ENCODE measurements at places on chromosomes 13 and 19.

- DNase-seq, result no peak
These were observed 93.4 kb upstream of the SLITRK1 start for GRCh38 chr13:83975655-83976165.

- DNase-seq, result no peak
These were observed at the start of gene CYP2S1 for GRCh38 chr19:41192574-41193429. Gene CYP2S1 (plus strand): TSS chr19:41193219. CDS start chr19:41193265, 46 bp downstream.

DNA sequence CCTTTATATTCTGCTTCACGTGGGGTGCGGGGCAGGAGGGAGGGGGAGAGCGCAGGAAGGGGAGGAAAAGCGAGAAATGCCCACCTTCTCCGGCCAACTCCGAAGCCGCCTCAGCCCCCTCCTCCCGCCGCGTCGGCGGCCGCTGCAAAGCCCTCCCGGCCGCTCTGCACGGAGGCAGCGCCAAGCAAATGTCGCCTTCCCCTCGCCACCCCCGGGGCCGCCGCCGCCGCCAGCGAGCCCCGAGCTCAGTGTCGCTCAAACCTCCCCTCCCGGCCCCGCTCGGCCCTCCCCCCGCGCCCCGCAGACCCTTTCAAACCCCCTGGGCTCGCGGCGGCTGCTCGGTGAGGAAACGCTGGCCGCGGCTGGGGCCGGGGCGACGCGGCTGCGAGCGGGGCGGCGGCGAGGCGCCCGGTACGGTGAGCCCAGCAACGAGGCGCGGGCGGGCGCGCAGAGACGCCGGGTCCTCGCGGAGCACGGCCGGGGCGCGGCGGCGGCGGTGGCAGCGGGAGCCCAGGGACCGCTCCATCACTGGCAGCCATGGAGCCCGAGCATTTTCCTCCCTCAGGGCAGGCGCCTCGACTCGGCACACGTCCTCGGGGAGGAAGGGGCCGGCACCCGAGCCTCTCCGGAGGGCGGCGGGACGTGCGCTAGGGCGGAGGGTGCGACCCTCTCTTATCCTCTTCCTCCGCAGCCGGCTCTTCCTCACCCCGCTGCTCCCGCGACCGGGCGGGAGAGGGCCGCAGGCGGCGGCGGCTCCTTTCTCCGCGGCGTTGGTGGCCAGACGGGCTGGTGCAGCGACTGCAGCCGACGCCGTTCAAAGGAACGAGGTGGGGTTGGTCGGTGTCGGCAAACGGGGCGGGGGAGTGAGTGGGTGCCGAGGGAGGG is 463 bp upstream of the TSC22D1 start:
- no peak for DNase-seq

- DNase-seq, result no peak
These were observed 117.7 kb upstream of the CACNA1A start for GRCh38 chr19:13623716-13624710.

DNA sequence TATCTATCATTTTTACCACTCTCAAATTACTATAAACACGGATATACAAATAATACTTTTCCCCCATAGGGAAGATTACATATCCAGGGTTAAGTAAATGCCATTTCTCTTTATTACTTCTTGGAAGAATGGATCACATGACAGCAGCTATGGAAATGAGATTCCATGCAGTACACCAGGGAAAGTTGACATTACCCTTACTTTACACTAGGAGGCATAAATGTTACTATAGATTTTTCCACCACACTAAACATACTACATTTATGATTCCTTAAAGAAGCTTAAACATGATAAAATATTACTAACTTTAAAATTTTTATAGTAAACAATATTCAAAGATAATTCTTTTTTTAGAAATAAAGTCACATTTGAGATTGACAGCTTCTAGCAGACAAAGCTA is 611.4 kb downstream of the PCDH9 start:
- no peak for DNase-seq

DNA sequence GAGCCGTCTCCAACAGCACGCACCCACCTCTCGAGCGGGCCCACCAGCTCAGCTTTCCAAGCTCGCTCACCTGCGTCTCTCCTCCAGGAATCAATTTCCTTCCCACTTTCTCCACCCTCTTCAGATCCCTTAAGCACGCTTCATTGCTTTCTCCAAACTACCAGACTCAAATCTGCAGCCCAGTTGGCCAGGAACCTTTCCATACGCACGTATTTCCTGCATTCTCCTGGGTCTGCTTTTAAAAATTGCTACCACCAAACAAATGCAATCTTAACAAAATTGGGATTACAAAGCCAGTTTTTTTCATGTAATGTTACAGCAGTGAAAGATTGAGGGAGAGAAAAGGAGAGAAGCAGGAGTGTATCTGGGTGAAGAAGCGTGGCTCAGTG is 1.5 kb downstream of the ENOX1 start:
- no peak for DNase-seq

DNA sequence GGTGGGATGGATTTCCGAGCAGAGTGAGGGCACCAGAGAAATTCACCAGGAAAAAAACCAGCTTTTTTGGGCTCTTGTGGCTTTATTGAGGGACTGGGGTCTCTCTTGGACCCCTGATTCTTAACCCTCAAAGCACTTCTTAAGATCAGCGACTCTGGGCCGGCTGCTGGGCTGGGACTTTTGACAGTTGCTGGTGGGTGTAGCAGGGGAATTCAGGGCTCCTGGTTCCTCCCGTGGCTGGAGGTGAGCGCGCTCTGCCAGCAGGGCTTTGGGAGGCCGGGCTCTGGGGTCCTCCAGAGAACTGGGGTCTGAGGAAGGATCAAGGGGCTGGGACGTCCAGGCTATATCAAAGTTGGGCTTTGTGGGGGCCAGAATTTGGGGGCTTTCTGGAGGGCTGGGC is 3.3 kb downstream of the CRB3 start:
- DNase-seq, result no peak

DNA sequence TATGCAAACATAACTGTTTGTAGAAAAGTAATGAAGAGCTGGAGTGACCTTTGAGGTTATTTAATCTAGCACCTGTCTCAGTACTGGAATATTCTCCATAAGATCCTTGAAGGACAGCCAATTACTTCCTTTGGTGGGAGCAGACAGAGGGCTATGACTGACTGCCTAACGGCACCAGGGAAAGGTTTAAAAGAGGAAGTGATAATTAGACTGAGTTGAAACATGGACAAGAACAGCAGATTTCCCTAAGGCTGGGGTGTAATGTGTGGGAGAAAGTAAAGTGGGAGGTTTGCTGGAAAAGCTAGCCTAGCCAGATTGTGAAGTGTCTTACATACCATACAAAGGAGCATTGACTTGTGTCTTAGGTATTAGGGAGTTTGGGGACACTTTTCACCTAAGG is 191.3 kb upstream of the PCDH9 start:
- DNase-seq, result no peak

DNA sequence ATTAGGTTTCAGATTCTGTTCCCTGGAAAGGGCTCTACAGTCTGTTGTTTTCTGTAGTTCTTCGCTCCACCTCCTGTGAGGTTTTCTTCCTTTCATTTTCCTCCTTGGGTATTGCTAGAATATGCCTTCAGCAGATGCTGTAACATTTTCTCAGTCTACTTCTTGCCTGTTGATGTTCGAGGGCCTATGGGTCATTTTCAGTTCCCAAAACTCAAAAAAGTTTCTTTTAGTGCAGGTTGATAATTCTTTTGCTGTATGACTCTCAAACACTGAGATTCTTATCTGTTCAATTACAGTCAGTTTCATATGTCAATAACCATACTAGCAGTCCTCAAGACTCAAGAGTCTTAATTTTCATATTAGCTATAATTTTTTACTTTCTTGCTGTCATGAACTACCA is 268.3 kb downstream of the RFC3 start:
- DNase-seq, result no peak

DNA sequence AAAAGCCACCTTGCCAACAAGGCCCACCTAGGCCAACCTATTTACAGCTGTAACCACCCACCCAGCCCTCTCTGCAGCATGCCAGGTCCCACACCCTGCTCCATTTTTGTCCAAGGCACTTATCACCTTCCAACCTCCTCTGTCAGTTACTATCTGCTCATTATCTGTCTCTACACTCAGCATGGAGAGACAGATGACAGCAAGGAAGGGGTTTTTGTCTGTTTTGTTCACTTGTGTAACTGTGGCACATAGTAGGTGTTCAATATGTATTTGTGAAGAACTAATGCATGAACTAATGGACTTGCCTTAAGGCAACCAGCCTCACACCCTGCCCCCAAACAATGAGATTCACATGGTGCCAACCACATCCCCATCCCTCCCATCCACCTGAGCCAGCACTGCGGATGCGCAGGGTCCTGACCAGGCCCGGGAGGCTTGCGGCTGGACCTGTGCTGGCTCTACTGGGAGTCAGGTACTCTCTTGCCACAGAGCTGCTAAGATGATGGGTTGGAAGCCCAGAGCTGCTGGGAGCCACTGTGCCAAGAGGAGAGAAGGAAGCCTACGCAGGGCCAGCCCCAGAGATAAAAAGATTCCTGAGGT is 17.3 kb downstream of the DEDD2 start:
- no peak for DNase-seq

- DNase-seq, result no peak
These were observed 11.9 kb downstream of the LRFN1 start for GRCh38 chr19:39308531-39309304.

DNA sequence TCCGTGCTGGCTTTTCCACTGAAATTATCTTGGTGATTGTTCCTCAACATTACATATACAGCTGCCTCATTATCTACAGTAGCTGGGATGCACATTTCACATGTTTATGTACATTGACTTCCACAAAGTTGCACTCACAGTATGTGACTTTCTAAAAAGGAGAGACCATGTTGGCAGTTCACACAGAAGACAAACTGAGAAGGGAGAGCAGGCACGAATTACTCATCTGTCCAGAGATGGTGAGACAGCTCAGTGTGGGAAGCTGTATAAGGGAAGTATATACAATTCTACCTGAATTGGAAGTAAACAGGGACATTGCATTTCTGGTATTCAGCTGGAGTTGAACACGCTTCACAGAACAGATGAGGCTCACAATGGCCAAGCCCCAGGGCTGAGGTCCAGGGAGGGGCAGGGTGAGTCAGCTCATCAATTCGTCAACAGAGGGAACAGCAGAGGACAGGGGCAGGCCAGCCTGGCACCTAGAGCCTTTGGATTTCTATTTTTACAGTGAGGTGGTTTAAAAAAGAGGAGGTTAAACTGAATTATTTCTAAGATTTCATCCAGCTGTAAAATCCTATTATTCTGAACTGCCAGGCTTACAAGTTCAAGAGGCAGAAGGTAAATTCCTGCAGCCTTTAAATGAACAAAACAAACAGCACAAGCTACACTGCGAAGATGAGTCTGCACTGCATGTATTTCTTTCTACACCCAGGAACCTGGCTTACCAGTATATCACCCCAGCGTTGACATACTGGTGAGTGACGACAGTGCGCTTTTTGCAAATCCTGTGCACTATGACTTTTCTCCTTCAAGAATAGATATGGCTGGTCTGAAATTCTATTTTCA is 9.8 kb downstream of the PARP4 start:
- DNase-seq, result no peak

GRCh38 chr13:103517066-103517767 is 451.0 kb upstream of the SLC10A2 start:
- DNase-seq, result peak; percentile 44

- DNase-seq, result peak; percentile 34
These were observed 8.6 kb upstream of the BCAT2 start for GRCh38 chr19:48819366-48819816.

GRCh38 chr13:61765181-61765742 is 349.6 kb upstream of the PCDH20 start:
- DNase-seq, result no peak

DNA sequence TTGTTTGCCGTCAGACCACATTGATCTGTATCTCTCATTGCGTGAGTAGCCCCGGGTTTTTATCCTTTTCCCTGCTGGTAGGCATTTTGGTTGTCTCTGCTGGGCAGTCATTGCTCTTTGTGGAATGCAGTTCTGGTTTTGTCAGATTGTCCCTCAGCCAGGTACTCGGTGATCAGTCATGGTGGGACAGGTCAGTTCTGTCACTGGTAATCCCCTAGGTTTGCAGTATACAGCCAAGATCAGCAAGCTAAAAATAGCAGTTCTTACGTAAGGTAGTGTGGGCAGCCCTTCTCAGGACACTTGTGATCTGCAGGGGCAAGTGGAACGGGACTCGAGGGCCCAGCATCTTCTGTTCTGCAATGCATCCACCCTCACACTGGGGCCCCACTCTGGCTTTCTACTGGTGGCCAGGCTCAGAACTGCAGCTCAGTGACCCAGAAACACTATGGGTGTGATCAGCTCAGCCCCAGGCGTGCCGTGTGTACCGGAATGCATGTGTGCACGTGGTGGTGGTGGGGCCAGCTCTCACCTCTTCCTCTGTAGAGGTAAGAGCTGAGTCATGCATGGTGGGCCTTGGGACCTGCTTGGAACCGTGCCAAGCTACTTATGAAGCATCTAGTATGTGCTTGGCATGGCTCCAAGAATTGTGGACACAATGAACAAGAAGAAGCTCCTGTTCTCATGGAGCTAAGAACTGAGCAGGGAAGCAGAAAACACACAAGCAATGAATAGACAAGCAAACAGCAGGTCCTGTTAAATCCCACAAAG is 6.3 kb downstream of the PLEKHF1 start:
- DNase-seq, result peak; percentile 64

DNA sequence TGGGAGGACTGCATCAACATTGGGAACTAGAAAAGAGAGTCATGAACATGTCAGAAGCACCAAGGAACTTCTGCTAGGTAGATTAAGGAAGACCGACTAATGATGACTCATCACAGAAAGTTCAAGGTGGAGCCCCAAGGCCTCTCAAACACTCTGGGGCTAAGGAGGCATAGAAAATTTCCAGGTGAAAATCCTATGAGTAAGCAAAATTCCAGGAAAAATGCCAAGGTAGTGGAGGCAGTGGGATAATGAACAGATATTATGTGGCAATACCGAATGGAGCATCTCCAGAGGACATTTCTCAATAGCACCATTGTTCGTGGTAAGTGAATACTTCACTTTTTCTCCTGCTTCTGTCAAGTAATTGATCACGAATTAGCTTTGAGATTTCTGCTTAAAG is 336.5 kb downstream of the MZT1 start:
- no peak for DNase-seq

- DNase-seq, result no peak
These were observed 148.0 kb upstream of the FNDC3A start for GRCh38 chr13:48827709-48828108.

DNA sequence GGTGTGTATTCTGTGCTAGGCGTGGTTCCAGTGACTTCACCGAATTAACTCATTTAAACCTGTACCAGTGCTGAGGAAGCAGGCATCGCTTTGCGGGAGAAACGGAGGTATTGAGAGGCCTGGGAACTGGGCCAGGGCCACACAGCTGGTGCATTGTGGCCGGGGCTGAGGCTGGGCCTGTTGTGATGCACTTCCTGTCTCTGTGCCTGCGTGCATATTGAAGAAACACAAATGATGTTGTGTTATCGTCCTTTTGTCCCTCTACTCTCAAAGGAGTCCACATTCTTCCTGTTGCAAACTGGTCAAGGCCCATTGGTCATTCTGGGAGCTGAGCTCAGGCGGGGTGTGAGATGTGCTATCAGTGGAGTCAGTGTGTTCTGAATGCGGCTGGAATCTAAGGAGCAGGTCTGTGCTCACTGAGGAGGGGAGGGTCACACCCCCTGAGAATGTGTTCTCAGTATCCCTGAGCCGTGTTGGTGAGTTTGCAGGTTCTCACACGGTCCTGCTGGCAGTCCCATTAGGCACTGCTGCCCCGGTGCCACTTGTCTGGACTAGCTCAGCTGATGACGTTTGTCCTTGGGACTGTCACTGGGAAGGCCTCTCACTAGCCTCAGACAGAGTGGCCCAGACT is 62.1 kb downstream of the ARHGEF7 start:
- DNase-seq, result peak; percentile 97
